ENCODE measurements at places on chromosomes 2 and 18. TPM values are rescaled to one million over a fixed set of nuclear protein-coding genes. Genes with fewer than 3 reads are reported as not detected.

- H3K4me1 ChIP-seq: peaks cover 25% of the 10 kb centered on the region
- no peak overlapping the region for H3K4me3 ChIP-seq
- no peak for DNase-seq
- H3K27ac ChIP-seq: no peak overlapping the region
- H3K36me3 ChIP-seq: peaks cover 23% of the 10 kb centered on the region
Measured at GRCh38 chr2:216188956-216189355, 79.8 kb downstream of the XRCC5 start.

DNA sequence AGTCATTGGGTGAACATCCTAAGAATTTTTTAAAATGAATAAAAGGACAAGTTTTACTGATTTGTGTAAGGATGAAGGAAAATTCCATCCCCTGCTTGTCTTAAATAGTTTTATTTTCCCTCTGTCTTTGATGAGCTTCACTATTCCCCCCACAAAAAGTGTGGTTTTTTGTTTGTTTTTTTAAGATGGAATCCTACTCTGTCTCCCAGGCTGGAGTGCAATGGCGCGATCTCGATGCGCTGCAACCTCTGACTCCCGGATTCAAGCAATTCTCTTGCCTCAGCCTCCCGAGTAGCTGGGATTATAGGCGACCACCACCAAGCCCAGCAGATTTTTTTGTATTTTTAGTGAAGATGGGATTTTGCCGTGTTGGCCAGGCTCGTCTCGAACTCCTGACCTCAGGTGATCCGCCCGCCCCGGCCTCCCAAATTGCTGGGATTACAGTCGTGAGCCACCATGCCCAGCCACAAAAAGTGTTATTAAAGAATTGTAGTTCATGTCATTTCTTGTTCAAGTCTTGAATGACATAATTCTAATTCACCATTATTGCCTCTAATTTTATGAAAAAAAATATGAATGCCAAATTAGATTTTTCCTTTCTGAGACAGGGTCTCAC lies 91.7 kb downstream of the AGPS start:
- DNase-seq: no peak
- H3K4me1 ChIP-seq: no peaks in the 10 kb centered on the region
- H3K27ac ChIP-seq: no peak overlapping the region
- H3K27me3 ChIP-seq: no peaks in the 10 kb centered on the region
- no peak overlapping the region for H3K4me3 ChIP-seq

DNA sequence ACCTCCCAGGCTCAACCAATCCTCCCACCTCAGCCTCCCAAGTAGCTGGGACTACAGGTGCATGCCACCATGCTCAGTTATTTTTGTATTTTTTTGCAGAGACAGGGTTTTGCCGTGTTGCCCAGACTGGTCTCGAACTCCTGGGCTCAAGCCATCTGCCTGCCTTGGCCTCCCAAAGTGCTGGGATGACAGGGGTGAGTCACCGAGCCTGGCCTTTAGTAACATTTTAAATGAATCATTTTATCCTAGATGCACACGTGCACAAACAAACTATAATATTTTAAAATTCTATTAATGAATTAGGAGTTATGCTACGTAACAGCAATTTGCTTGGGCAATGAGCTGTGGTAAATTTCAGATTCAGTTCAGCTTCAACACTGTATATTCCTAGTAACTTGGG lies 862.5 kb upstream of the ID2 start:
- H3K4me1 ChIP-seq: no peaks in the 10 kb centered on the region
- H3K27ac ChIP-seq: no peak overlapping the region
- H3K4me3 ChIP-seq: no peak overlapping the region
- no peaks in the 10 kb centered on the region for H3K36me3 ChIP-seq

GRCh38 chr2:224062481-224063297 lies 23.6 kb upstream of the SERPINE2 start:
- no peaks in the 10 kb centered on the region for H3K27me3 ChIP-seq
- no peaks in the 10 kb centered on the region for H3K36me3 ChIP-seq
- H3K4me3 ChIP-seq: no peak overlapping the region

DNA sequence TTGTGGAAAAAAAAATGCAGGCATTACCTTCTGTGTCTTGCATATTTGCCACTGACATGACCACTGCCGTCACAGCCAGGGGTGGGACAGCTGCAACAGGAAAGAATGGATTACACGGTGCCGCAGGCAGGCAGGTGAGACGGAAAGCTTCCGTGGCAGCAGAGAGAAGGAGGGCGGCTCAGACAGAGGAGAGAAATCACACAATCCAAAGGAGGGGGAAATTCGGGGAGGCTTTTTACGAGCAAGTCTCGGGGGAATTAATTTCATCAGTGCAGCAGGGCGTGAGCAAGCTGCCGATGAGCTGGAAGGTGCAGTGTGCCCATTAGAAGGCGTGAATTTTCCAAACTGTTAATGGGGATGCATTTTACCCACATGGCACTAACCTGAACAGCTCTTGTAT lies 234.8 kb upstream of the PXDN start:
- no peaks in the 10 kb centered on the region for H3K36me3 ChIP-seq
- no peaks in the 10 kb centered on the region for H3K4me1 ChIP-seq
- H3K27me3 ChIP-seq: no peaks in the 10 kb centered on the region
- H3K4me3 ChIP-seq: no peak overlapping the region
- H3K27ac ChIP-seq: no peak overlapping the region
- DNase-seq: no peak

DNA sequence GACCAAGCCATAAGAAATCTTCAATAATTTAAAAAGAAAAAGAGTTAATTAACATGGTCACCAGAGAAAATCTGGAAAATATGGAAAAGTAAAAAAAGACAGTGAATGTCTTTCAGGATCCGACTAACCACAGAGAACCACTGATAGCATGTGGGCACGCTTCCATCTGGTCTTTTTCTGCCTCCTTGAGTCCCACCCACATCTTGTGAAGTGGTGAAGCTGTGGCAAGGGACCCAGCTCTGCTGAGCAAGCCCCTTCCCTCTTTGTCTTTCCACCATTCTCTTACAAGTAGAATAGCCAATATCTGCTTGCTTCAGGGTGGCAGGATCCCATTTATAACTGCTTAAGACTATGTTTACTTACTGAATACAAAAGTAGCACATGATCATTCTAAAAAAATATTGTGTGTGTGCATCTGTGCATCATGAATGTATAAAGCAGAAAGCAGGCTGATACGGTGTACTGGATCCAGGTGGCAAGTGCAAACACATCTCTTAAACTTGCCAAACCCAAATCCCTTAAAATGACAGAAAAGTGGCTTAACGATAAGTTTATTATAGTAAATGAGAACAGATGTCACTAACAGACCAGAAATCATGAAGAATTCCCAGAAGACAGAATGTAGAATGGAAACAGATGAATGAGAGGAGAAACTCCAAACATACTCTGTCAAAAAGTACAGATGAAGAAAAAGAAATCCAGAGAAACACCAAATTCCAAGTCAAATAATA lies 52.3 kb downstream of the FOXI3 start:
- no peak overlapping the region for H3K27ac ChIP-seq
- H3K27me3 ChIP-seq: no peaks in the 10 kb centered on the region
- H3K36me3 ChIP-seq: no peaks in the 10 kb centered on the region

DNA sequence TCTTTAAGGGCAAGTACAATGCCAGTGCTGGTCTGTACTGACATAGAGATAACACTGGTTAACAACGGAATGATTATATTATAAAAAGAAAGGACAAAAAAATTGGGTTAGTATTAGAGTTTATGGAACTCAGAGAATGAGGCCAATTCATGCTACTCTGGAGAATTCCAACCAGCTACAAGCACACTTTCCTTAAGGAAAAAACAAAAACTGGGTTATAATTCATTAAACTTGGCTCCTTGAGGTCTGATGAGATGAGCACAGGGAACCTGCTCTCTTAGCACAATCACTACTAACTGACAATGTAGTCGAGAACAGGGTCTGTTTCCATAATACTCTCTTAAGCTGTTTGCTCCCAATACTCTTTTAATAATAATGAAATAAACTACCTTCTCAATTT lies 165.3 kb downstream of the NRXN1 start:
- H3K4me3 ChIP-seq: no peak overlapping the region
- no peak overlapping the region for H3K27ac ChIP-seq
- H3K27me3 ChIP-seq: no peaks in the 10 kb centered on the region
- no peaks in the 10 kb centered on the region for H3K36me3 ChIP-seq

ASXL3 gene
- not detected for total RNA-seq

ACAA2 gene
- 72.4 TPM for total RNA-seq
